ENCODE measurements at places on chromosomes 13 and 19. TPM values are rescaled to one million over a fixed set of nuclear protein-coding genes. Genes with fewer than 3 reads are reported as not detected.

RNF225 gene
- 0.68 TPM for total RNA-seq

GRCh38 chr19:46232468-46232867 is 2.9 kb downstream of the IGFL1 start:
- no peak for DNase-seq

DNA sequence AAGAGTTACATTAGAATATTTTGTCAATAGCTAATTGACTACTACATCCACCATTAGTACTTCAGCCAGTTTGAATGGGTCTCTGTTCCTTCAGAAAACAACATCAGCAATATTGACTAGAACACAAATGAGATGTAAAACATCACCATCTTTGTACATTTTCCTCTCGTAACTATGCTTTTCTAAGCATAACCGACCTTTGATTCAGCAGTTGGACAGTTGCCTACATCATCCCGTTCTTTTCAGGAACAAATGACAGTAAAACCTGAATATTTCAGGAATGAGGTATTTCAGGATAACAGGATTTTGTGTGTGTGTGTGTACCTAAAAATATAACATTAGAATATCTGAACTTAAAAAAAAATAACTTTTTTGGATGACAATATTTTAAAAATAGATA is 60.9 kb downstream of the STARD13 start:
- DNase-seq, result no peak

DNA sequence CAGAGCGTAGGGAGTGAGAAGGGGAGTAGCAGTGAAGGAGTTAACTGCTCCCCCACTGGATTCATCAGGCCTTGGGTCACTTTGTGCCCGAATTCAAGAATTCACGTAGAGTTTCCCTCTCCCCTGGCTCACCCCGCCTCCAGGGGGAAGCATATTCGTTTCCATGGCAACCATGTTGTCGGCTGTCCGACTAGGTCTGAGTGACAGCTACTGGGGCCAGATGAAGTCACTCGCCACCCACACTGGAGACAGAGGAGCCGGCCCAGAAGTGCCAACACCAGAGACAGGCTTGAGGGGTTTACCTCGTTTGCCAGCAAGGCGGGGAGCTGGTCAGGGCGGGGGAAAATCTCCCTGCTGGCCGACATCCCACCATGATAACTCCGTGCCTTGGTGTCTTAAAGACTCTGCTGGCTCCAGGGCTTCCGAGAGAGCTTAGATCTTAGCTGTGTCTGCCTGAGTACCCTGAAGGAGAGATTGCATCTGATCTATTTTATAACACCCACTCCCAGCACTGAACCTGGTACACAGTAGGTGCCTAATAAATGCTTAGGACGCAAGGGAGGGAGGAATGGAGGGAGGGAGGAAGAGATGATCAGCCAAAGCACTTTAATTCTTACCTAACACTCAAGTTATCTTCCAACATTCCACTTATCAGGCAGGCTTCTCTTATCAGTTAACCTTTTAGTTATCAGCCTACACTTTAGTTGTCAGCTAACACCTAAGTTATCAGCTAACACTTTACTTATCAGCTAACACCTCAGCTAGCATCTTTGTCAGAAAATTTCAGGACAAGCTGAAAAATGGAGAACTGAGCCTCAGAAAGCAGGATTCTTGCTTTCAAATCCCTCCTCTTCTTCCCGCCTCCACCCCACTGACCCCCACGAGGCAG is 57.2 kb upstream of the ZNRF4 start:
- no peak for DNase-seq

NXNL1 gene
- not detected for total RNA-seq

DNA sequence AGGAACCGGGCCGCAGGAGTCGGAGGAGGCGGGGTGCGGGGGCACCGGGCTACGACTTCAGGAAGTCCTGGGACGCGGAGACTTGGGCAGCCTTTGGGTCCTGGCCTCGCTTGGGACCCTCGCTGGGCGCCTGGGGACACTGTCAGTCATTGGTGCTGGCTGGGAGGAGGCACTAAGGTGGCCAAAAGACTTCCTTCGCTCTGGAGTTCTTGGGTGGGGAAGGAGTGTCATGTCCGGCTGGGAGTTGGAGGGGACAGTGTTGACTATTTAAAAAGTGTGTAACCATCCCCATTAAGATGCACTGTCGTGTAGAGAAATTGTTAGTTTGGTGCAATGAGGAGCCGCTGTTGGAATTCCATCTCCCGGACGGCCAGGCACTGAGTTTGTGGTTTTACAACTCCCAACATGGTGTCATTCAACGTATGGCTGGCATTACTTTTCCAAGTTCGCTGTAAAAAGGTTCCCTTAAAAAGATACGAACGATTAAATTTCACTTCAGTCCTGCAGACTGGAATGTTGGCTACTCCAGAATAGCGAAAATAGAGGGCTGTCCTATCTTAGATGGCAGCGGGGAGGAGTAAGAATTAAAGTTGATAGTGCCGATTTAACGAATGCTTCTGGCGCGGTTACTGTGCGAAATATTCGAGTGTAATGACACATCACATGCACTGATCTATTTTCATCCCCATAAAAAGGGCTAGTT is 776 bp downstream of the DNAJC3 start:
- no peak for DNase-seq

- no peak for DNase-seq
These were observed at the start of gene MEX3D for GRCh38 chr19:1568320-1569019. TSS of gene MEX3D (minus strand) at chr19:1568325. CDS start at chr19:1568058, 267 bp downstream.

Measured in glomerular endothelial cell (primary cell).